Stimulated activated CD8-positive, alpha-beta memory T cell treated with anti-CD3 and anti-CD28 coated beads, Interleukin-15, amount 100 ng/mL, for 48 hours (primary cell): ENCODE measurements at places on chromosomes 12 and 14.

- DNase-seq = no peak
Measured at GRCh38 chr14:71206766-71207371, 299.6 kb downstream of the PCNX1 start.

DNA sequence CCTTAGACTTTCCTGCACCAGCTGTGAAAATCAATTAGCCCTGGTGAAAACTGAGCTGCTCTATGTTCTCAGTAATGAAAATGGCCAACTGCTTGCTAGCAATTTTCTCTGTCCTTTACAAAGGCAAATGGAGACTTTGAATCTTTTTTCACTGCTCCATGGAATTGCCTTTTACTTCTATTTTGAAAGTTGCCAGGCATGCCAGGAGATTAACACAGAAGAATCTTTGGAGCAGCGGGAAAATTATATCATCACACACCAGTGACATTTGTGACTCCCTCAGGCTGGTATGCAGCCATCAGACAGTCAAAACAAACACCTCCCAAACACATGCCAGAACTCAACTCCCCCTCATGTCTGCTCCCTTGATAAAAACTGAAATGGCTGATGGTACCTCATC, 872.0 kb upstream of the FLRT2 start:
- DNase-seq = no peak

GRCh38 chr14:51552275-51552674, 99.4 kb upstream of the FRMD6 start:
- DNase-seq = no peak

GRCh38 chr14:63901434-63902085, 48.8 kb downstream of the SYNE2 start:
- no peak for DNase-seq

DNA sequence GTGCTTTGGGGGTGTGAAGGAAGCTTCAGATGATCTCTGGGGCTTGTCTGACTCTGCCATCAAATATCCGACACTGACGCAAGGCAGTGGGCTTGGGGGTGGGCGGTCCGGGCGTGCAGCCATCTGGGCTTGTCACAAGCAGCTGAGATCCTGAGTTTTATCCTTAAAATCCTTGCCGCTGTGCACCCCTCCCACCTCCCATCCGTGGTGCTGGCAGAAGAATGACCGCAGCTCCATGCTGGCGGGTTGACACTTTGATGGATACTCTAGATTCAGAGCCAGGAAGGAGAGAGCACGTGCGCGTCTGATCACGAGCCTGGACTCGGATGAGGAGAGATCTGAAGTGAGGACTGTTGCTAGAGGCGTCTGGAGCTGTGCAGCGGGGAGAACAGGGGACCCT, 3.0 kb downstream of the ZFYVE21 start:
- no peak for DNase-seq

DNA sequence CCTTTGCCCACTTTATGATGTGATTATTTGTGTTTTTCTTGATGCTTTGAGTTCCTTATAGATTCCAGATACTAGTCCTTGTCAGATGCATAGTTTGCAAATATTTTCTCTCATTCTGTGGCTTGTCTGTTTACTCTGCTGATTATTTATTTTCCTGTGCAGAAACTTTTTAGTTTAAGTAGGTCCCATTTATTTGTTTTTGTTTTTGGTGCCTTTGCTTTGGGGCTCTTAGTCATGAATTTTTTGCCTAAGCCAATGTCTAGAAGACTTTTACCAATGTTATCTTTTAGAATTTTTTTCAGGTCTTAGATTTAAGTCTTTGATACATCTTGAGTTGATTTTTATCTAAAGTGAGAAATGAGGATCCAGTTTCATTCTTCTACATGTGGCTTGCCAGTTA, 667.3 kb downstream of the SLC16A7 start:
- DNase-seq = no peak

- no peak for DNase-seq
Measured at GRCh38 chr12:83083616-83084015, 396.9 kb downstream of the TMTC2 start.

GRCh38 chr12:89995870-89996269, 287.2 kb upstream of the ATP2B1 start:
- no peak for DNase-seq

DNA sequence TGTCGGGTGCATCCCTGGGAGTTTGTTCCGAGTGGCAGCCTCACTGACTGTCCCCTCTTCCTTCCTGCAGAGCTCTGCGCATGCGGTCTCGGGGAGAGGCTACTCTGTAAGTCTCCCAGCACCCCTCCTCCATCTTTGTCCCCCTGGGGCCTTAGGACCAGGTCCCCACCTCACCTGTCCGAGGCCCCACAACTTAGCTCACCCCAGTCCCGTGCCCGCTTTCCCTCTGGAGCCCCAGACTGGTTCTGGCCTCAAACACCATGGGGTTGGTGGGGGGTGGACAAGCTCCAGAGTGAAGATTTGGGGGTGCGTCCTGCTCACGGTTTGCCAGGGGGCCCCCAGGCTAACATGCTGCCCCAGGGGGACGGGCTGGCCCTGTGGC, 37.9 kb downstream of the FBRSL1 start:
- no peak for DNase-seq

GRCh38 chr14:37546621-37547447, 48.2 kb downstream of the FOXA1 start:
- no peak for DNase-seq

GRCh38 chr12:64232196-64232595, 10.1 kb upstream of the KICS2 start:
- no peak for DNase-seq

DNA sequence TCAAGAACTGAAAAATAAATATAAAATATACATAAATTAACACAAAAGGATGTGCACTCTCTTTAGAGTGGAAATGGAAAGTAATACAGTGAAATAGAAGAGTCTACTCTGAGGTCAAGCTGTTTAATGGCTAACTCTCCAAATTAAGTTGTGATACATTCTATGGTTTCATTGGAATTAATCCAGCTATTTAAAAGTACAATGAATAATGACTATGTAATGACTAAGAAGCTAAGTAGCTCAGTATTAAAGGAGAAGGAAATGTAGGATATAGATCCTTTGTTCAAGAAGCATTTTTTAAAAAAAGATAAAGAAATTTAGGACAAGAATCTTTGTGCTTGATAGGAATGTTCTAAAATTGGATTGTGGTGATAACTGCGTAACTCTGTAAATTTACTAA, 85.3 kb downstream of the LRP6 start:
- no peak for DNase-seq

DNA sequence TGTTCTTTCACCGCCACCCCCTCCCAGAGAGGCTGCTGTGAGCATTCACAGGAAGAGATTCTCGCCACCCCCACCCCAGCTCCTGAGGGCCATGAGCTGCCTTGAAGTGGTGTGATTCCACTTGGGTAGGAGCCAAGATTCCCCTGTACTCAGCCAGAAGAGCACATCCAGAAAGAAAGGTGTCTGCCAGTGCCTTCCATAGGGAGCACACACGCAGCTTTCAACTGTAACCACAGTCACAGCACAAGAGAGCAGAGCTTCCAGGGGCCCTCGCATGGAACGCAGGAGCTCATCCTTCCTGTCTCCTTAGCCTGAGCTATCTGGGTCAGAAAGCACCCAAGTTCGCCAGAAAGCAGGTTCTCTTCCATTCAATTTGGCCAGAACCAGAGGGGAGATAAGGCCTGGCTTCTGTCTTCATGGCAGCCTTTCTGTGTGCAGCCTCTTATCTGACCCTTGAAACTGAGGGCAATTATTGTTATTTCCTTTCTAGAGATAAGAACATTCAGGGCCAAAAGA, 66.6 kb upstream of the SCN8A start:
- DNase-seq = no peak

DNA sequence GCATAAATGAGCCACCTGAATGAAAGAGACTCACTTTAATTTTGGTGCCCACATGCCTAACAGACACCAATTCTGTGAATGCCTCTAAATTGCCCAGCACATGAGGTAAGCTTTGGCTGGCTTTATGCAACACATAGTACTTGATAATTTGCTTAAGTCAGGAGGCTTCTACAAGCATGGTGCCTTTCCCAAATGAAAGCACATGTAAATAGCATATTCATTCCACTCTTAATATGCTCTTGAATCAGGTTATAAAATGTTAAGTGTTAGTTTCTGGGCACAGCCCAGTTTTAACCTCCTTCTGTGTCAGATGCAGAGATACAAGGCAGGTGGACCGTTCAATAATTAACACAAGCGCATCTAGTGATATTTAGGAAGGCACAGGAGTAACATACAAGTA, 15.6 kb downstream of the TMCC3 start:
- DNase-seq = no peak

GRCh38 chr12:6375269-6376078, at the start of gene SCNN1A:
TSS of gene SCNN1A (minus strand) at chr12:6375563. CDS start at chr12:6374783, 780 bp downstream.
- DNase-seq = no peak

- no peak for DNase-seq
Measured at GRCh38 chr12:98374007-98374406, 141.4 kb upstream of the TMPO start.

DNA sequence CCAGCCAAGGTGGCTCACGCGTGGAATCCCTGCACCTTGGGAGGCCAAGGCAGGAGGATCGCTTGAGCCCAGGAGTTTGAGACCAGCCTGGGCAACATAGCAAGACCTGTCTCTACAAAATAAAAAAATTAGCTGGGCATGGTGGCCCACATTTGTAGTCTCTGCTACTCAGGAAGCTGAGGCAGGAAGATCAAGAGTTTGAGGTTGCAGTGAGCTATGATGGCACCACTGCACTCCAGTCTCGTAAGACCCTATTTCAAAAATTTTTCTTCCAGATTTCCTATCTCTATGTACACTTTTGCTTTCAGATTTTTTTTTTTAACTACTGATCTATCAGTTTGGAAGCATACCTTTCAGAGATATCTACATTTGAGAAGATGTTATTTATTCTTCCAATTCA, 15.3 kb downstream of the SNX6 start:
- no peak for DNase-seq

DNA sequence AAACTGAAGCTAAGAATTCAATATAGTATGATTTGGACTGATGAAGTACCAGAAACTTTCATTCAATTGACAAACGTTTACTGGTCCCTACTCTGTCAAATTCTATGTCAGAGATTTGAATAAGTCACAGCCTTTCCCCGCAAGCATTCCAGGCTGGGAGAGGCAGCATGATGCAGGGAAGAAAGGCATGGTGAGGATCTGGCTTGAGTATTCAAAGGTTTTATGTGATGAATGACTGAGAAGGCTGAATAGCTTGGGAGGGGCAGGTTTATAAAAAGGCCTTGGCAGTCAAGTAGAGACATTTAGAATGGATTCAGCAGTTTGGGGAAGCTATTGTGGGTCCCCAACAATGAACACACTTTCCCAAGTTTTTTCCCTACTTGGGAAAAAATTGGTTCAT, 431.8 kb downstream of the DPF3 start:
- no peak for DNase-seq

- no peak for DNase-seq
Measured at GRCh38 chr12:130748786-130749185, 32.7 kb upstream of the RIMBP2 start.

- no peak for DNase-seq
Measured at GRCh38 chr12:26537651-26538050, 295.3 kb downstream of the ITPR2 start.

GRCh38 chr14:96502621-96503305, 581 bp downstream of the PAPOLA start:
- no peak for DNase-seq

DNA sequence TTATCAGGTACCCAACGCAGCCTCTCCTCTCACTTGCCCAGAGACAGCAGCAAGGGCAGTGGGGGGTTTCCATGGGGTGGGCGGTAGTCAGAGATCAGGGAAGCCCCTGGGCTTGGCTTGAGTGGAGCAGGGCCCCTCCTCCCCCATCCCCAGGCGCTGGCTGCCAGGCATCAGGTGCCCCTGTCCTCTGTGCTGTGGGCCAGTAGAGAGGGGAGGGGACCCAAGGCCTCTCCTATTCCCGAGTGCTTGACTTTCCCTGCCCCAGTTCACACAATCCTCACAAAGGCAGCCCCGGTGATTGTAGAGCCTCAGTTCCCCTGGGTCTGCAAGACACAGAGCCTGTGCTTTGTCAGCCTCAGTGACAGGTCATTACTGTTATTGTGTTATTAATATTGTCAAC, 57.7 kb downstream of the MVK start:
- no peak for DNase-seq

GRCh38 chr12:93336291-93336741, 41.4 kb upstream of the NUDT4 start:
- DNase-seq = no peak

- no peak for DNase-seq
Measured at GRCh38 chr14:95730126-95730525, 16.2 kb upstream of the TCL1A start.

GRCh38 chr14:34069854-34070582, 119.1 kb upstream of the EGLN3 start:
- no peak for DNase-seq

GRCh38 chr12:97283297-97283696, 179.3 kb upstream of the RMST start:
- no peak for DNase-seq

GRCh38 chr14:52716155-52716554, 9.2 kb downstream of the PSMC6 start:
- no peak for DNase-seq

DNA sequence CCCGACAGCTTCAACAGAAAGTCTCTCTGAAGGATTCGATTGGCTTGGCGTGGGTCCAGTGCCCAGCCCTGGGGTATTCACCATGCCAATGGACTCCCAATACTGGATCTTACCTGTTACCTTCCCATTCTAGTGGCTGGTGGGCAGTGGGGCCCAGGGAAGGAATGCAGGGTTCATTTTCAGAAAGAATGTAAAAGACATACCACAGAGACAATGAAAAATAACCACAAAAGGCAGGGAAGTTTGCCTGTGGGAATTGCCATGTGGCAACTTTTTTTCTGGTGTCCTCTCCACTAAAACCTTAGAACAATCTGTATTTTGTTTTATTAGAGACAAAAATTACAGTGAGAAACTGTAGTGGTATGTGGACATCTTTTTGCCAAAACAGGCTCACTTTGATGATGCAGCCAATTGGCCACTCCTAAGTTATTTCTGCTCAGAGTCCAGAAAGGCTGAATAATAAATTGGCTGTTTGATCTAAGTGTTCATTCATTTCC, 55.2 kb downstream of the PTGER2 start:
- no peak for DNase-seq

DNA sequence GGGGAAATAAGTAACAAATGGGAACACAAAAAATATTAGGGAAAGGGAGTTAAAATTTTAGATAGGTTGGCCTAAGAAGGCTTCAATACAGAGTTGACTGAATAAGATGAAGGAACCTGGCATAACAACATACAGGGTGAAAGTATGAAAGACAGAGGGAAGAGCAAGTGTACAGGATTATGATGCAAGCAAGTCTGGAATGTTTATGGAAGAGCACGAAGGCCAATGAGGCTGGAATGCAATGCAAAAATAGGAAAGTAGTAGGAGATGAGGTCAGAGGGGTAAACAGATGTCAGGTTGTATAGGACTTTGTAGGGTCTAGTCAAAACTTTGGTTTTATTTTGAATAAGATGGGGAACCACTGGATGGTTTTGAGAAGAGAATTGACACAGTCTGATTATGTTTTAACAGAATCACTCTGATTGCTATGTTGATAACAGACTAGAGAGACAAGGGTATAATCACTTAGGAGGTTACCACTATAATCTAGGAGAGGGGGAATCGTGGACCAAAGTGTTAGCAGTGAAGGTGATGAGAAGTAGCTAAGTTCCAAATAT, 96.8 kb downstream of the OSBPL8 start:
- DNase-seq = no peak

- no peak for DNase-seq
Measured at GRCh38 chr12:14393751-14394150, 28.3 kb downstream of the ATF7IP start.

GRCh38 chr14:84535976-84536375, 994.0 kb upstream of the FLRT2 start:
- no peak for DNase-seq

GRCh38 chr14:99562856-99563748, 40.9 kb downstream of the CCDC85C start:
- DNase-seq = no peak

- DNase-seq = no peak
Measured at GRCh38 chr12:46650688-46651087, 175.1 kb downstream of the SLC38A4 start.
